ENCODE measurements at places on chromosomes 6 and 20. TPM values are rescaled to one million over a fixed set of nuclear protein-coding genes. Genes with fewer than 3 reads are reported as not detected.

PRDM1 gene
- total RNA-seq, result 16.0 TPM

RIOK1 gene
- total RNA-seq, result 15.8 TPM

OSER1 gene
- total RNA-seq, result 73.8 TPM

NRM gene
- total RNA-seq, result 4.0 TPM

AIF1 gene
- 54.1 TPM for total RNA-seq

EPHA7 gene
- 1.8 TPM for total RNA-seq

GSTA3 gene
- not detected for total RNA-seq

C6orf118 gene
- not detected for total RNA-seq

GRCh38 chr6:107246972-107247615, 131.8 kb upstream of the BEND3 start:
- DNase-seq, result no peak
- no peaks in the 10 kb centered on the region for H3K4me1 ChIP-seq
- peak overlapping the region; percentile 21 for H3K4me3 ChIP-seq
- no peaks in the 10 kb centered on the region for H3K36me3 ChIP-seq
- H3K27me3 ChIP-seq, result no peaks in the 10 kb centered on the region

- peak overlapping the region; percentile 84 for H3K27ac ChIP-seq
- H3K4me3 ChIP-seq, result no peak overlapping the region
- no peaks in the 10 kb centered on the region for H3K36me3 ChIP-seq
- H3K27me3 ChIP-seq, result no peaks in the 10 kb centered on the region
These were observed 93.4 kb downstream of the SLC22A23 start for GRCh38 chr6:3363296-3364025.

GRCh38 chr6:52728394-52728793, 34.9 kb downstream of the GSTA2 start:
- H3K27me3 ChIP-seq, result no peaks in the 10 kb centered on the region
- no peaks in the 10 kb centered on the region for H3K4me1 ChIP-seq
- no peaks in the 10 kb centered on the region for H3K36me3 ChIP-seq

GRCh38 chr6:146999766-147000165, 204.5 kb upstream of the STXBP5 start:
- no peak for DNase-seq
- no peak overlapping the region for H3K4me3 ChIP-seq
- no peaks in the 10 kb centered on the region for H3K4me1 ChIP-seq
- no peaks in the 10 kb centered on the region for H3K36me3 ChIP-seq
- no peak overlapping the region for H3K27ac ChIP-seq
- H3K27me3 ChIP-seq, result no peaks in the 10 kb centered on the region

GRCh38 chr6:109686566-109687265, 4.3 kb downstream of the AK9 start:
- H3K4me1 ChIP-seq, result no peaks in the 10 kb centered on the region

- H3K27me3 ChIP-seq, result no peaks in the 10 kb centered on the region
- H3K36me3 ChIP-seq, result no peaks in the 10 kb centered on the region
- no peak overlapping the region for H3K4me3 ChIP-seq
- no peak for DNase-seq
- H3K27ac ChIP-seq, result no peak overlapping the region
These were observed 54.3 kb downstream of the PPP1R14C start for GRCh38 chr6:150196942-150197745.

DNA sequence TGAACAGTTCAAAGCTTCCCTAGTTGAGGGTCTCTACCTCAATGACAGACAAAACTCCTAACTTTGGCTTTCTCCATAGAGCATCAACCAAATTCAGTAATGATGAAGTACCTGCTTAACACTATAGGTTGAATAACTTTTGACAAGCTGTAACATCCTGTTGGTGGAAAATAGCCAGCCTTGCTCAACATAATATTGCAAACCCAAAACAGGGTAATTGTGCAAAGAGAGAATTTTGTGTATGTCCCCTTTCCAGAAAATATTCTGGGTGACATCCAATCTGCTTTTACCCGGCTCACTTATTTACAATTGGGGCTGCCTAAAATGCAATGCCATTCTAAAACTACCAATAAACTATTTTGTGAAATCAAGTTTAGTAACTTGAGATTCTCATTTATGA, 72.8 kb downstream of the ATXN1 start:
- no peak for DNase-seq
- no peaks in the 10 kb centered on the region for H3K4me1 ChIP-seq
- H3K36me3 ChIP-seq, result no peaks in the 10 kb centered on the region

GRCh38 chr20:59002874-59003399, 4.1 kb downstream of the CTSZ start:
- peaks cover 14% of the 10 kb centered on the region for H3K4me1 ChIP-seq
- H3K4me3 ChIP-seq, result no peak overlapping the region
- peak overlapping the region; percentile 93 for H3K27ac ChIP-seq
- no peaks in the 10 kb centered on the region for H3K36me3 ChIP-seq
- no peak for DNase-seq

- H3K27ac ChIP-seq, result no peak overlapping the region
- no peaks in the 10 kb centered on the region for H3K36me3 ChIP-seq
- H3K4me3 ChIP-seq, result no peak overlapping the region
- H3K27me3 ChIP-seq, result no peaks in the 10 kb centered on the region
- no peaks in the 10 kb centered on the region for H3K4me1 ChIP-seq
These were observed 41.3 kb downstream of the CARMIL1 start for GRCh38 chr6:25320459-25320858.

DNA sequence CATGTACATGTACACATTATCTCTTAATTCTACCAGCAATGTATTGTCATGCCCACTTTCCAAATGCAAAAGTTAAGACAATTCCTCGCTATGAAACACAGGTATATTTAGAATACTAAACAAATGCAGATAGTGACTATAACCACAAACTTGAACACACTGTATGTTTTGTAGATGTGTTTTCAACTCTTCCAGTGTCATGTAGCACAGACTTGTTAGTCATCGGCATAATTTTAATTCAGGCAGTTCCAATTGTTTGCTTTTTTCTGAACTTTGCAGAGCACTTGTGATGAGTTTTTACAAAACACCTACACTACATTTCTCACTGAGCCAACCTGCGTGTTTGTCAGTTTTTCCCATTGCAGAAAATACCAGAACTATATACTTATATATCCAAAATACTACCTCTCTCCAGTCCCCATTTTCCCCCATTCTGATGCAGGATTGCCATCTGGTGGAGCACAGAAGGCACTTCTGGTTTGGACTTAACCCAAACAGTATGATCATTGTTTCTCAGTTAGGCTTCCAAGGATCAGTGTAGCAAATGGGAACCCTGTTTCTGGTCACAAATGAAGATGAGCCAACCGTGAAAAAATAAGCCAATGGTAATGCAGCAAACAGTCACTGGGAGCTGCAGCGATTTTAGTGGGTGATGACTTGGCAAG, 143.4 kb downstream of the ADGRB3 start:
- H3K4me1 ChIP-seq, result no peaks in the 10 kb centered on the region
- no peak overlapping the region for H3K27ac ChIP-seq
- no peaks in the 10 kb centered on the region for H3K27me3 ChIP-seq
- no peak overlapping the region for H3K4me3 ChIP-seq
- DNase-seq, result no peak
- H3K36me3 ChIP-seq, result no peaks in the 10 kb centered on the region

DNA sequence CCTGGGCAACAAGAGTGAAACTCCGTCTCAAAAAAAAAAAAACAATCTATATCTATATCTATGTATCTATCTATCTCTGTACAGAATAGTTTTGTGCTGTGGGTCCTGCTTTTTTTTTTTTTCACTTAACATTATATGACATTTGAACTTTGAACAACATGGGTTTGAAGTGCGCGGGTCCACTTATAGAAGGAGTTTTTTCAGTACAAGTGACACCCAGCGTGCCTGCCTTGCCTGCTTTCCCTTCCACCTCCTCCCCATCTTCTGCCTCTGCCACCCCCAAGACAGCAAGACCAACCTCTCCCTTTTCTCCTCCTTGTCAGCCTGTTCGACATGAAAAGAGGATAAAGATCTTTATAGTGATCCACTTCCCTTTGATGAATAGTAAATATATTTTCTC, 102.2 kb upstream of the KCNG1 start:
- DNase-seq, result no peak
- no peaks in the 10 kb centered on the region for H3K4me1 ChIP-seq
- H3K4me3 ChIP-seq, result no peak overlapping the region
- no peak overlapping the region for H3K27ac ChIP-seq
- no peaks in the 10 kb centered on the region for H3K36me3 ChIP-seq

GRCh38 chr20:33518071-33518470, 28.2 kb downstream of the CBFA2T2 start:
- H3K36me3 ChIP-seq, result no peaks in the 10 kb centered on the region
- no peaks in the 10 kb centered on the region for H3K4me1 ChIP-seq
- H3K27me3 ChIP-seq, result no peaks in the 10 kb centered on the region
- no peak for DNase-seq
- H3K27ac ChIP-seq, result peak overlapping the region; percentile 65

DNA sequence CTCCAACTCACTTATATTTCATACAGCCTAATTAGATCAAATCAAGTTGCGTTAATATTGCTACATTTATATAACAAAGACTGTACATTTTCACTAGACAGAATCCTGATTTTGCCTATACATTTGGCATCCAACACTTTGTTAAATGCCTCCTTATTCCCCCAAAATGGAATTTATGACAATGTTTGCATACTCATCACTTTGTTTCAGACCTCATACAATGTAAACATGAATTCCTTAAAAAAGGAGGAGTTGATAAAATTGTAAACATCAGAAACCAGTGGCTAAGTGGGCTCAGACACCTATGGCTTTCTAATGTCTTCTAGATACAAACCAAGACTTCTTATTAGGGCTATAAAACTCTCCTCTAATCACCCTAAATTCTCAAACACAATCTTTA, 87.3 kb downstream of the CHD6 start:
- H3K27me3 ChIP-seq, result no peaks in the 10 kb centered on the region
- no peaks in the 10 kb centered on the region for H3K4me1 ChIP-seq
- no peak for DNase-seq
- no peak overlapping the region for H3K4me3 ChIP-seq
- H3K36me3 ChIP-seq, result no peaks in the 10 kb centered on the region

GRCh38 chr6:83600459-83600858, 88.1 kb downstream of the PRSS35 start:
- no peaks in the 10 kb centered on the region for H3K4me1 ChIP-seq
- DNase-seq, result no peak
- H3K36me3 ChIP-seq, result no peaks in the 10 kb centered on the region
- H3K4me3 ChIP-seq, result no peak overlapping the region

GRCh38 chr6:96929741-96930140, 5.2 kb downstream of the KLHL32 start:
- DNase-seq, result no peak
- peaks cover 3% of the 10 kb centered on the region for H3K27me3 ChIP-seq
- no peak overlapping the region for H3K4me3 ChIP-seq
- H3K27ac ChIP-seq, result no peak overlapping the region

- no peaks in the 10 kb centered on the region for H3K4me1 ChIP-seq
- no peak overlapping the region for H3K4me3 ChIP-seq
- no peaks in the 10 kb centered on the region for H3K36me3 ChIP-seq
- no peaks in the 10 kb centered on the region for H3K27me3 ChIP-seq
These were observed 188.3 kb upstream of the AGPAT4 start for GRCh38 chr6:161462148-161462547.

GRCh38 chr20:58695084-58695722, 2.6 kb downstream of the NPEPL1 start:
- no peak overlapping the region for H3K4me3 ChIP-seq
- peaks cover 5% of the 10 kb centered on the region for H3K4me1 ChIP-seq
- peaks cover under 1% of the 10 kb centered on the region for H3K36me3 ChIP-seq
- no peak overlapping the region for H3K27ac ChIP-seq

- no peak overlapping the region for H3K4me3 ChIP-seq
- no peak overlapping the region for H3K27ac ChIP-seq
These were observed 24.3 kb upstream of the PXDC1 start for GRCh38 chr6:3775847-3776246.

DNA sequence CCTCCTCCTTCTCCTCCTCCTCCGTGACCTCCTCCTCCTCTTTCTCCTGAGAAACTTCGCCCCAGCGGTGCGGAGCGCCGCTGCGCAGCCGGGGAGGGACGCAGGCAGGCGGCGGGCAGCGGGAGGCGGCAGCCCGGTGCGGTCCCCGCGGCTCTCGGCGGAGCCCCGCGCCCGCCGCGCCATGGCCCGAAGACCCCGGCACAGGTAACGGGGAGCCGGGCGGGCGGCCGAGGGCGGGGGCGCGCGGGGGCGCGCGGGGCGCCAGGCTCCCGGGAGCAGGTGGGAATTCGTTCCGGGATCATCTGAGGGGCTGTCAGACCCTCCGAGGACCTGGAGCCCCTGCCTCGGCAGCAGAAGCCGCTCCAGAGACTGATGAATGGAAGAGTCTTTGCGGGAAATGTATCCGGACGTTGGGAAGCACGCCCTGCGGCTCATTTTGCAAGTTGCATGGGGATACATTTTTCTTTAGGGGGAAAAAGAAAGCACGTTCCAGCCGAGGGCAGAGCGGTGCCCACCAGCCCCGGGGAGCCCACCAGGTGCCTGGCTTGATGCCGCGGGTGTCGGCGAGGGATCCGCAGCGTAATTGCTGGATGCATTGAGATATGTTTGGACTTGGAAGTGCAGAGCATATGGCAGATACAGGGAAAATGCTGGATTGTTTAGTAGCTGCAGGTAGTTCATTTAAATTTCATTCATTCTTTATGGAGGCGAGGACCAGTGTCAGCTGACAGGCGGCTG, 394 bp downstream of the MYB start:
- no peaks in the 10 kb centered on the region for H3K36me3 ChIP-seq
- H3K4me1 ChIP-seq, result no peaks in the 10 kb centered on the region
- H3K4me3 ChIP-seq, result peak overlapping the region; percentile 53
- H3K27me3 ChIP-seq, result peaks cover 30% of the 10 kb centered on the region

- no peaks in the 10 kb centered on the region for H3K27me3 ChIP-seq
- no peak overlapping the region for H3K27ac ChIP-seq
- no peaks in the 10 kb centered on the region for H3K36me3 ChIP-seq
These were observed 31.7 kb upstream of the CCN5 start for GRCh38 chr20:44683263-44684046.

- H3K27ac ChIP-seq, result no peak overlapping the region
- no peak overlapping the region for H3K4me3 ChIP-seq
- no peaks in the 10 kb centered on the region for H3K36me3 ChIP-seq
- no peak for DNase-seq
These were observed 67.3 kb downstream of the ANKRD60 start for GRCh38 chr20:58161192-58161591.

DNA sequence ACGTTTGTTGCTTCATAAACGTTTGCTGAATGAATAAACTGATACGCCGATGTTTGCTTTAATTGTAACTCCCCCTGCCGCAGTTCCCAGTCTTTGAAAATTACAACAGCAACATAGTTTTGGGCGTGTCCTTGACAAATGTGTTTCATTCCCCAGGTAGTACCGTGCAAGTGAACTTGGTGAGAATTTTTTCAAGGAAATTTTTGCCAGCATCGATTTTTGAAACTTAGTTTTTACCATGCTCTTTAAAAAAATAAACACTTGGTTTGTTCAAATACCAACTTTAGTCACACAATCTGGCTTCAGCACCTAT, 60.1 kb downstream of the FAM217A start:
- H3K27me3 ChIP-seq, result no peaks in the 10 kb centered on the region
- H3K27ac ChIP-seq, result peak overlapping the region; percentile 99
- H3K4me3 ChIP-seq, result peak overlapping the region; percentile 70
- no peak for DNase-seq

DNA sequence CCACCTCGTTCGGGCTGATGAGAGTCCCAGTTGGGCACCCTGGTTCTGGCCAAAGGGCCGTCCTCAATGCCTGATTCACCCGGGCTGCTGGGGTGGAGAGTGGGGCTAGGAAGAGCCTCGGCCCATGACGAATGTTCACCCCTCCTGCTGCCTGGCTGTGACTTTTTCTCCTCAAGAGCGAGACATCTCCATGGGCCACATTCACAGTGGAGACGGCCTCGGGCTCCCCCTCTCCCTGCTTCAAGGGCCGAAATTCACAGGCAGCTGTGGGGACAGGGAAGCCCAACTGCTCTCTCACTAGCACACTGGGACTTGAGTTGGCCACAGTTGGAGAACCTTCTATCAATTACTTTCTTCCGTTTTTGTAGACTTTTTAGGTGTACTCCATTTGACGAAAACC, 138.0 kb downstream of the SYNDIG1 start:
- H3K27me3 ChIP-seq, result no peaks in the 10 kb centered on the region
- H3K27ac ChIP-seq, result no peak overlapping the region
- no peaks in the 10 kb centered on the region for H3K4me1 ChIP-seq
- no peak for DNase-seq

All from breast epithelium (tissue), 4 donors.